ENCODE measurements at places on chromosomes 3 and 15.
A peak's percentile ranks its signal among the peaks of the same experiment; 100 is the strongest.

GRCh38 chr15:62165793-62166375, 799 bp upstream of the C2CD4B start:
- no peak for DNase-seq

- DNase-seq, result peak; percentile 70
Measured at GRCh38 chr3:194395778-194396538, 3.1 kb downstream of the GP5 start.

- peak; percentile 79 for DNase-seq
Measured at GRCh38 chr3:44198284-44199269, 43.1 kb upstream of the TOPAZ1 start.

DNA sequence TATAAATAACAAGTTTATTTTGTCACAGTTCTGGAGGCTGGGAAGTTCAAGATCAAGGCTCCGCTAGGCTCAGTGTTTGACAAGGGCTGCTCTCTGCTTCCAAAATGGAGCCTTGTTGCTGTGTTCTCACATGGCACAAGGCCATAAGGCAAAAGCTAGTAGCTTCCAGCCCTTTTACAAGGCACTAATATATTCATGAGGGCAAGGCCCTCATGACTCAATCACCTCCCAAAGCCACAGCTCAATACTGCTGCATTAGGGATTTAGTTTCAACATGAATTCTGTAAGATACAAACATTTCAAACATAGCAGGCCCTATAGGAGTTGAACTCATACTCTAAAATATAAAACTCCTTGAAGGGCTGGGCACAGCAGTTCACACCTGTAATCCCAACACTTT, 30.2 kb downstream of the ZBTB11 start:
- no peak for DNase-seq

- DNase-seq, result no peak
Measured at GRCh38 chr3:176208915-176209314, 988.4 kb downstream of the TBL1XR1 start.

DNA sequence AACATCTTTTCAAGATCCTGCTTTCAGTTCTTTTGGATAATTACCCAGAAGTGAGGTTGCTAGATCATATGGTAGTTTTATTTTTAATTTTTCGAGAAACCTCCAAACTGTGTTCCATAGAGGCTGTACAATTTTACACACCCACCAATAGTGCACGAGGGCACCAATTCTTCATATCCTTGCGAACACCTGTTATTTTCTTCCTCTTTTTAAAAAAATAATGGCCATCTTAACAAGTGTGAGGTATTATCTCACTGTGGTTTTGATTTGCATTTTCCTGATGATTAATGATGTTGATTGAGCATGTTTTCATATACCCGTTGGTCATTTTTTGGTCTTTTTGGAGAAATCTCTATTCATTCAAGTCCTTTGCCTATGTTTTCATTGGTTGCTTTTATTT, 17.6 kb upstream of the CEP152 start:
- no peak for DNase-seq

DNA sequence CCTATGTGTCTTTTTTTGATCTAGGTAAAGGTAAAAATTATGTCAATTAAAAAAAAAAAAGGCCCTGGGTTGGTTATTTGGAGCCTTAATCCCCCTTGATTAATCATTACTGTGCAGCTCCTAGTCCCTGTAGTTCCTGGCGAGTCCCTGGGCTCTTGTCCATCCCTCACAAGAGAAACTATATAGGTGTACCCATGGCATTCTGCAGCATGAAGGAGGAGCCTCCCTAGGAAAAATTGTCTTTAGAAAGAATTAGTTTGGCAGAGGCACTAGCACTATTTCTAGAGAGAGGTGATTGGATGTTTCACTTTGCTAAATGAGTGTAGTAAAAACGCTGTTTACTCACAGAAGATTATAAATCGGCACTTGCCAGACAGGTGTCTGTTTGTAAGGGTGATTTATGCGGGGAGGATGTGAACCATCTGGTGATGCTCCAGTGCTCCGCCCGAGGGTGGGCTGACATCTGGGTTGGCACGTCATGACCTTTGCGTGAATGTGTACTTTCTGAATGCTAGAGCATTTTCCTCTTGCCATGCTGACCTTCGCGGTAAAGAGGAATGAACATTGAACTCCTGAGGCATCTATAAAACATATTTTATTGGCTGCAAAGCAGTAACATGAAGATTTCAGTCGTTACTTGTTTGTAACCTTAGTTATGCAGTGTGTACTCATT, 12.6 kb downstream of the PLCL2 start:
- DNase-seq, result peak; percentile 51

DNA sequence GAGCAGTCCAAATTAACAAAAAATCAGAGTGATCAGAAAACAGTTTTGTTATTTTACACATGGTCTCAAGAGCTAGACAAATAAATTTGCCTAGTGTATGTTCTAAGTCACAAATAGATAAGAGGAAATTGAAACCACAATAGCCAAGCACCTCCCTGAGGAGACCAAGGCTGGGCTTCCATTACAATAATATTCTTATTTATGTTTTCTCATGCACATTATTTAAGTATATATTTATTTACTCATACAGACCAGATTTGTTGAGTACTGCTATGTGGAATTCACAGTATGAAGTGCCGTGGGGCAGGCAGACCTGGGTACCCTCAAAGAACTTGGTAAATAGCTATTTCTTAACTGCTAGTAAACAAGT, 242.3 kb upstream of the ICE2 start:
- DNase-seq, result no peak

DNA sequence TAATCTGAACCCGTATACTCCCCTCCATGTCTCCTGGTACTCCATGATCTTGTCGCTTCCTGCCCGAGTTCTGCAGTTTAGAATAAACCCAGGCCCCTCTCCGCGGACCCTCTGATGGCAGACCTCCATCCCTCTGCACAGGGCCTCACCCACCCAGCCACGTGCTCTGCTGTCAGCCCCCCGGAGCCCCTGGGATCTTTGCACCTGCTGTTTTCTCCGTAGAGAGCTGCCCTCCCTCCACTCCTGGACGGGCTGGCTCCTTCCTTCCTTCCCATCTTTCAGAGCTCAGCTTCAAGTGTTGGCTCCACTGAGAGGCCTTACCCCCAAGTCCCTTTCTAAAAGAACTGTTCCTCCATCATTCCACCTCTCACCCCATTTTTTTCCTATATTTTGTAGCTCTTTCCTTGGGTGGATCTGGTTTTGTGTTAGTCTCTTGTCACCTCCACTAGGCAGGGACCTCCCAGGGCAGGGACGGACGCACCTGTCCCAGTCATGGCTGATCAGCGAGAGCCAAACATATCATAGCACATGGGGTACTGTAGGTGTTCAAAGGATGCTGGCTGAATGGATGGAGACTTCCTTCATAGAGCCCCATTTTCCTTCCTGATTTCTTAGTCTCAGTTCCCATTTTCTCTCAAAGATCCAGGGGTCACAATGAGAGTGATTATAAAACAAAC, 106.6 kb downstream of the VGLL4 start:
- no peak for DNase-seq

- DNase-seq, result no peak
Measured at GRCh38 chr3:172914854-172915253, 164.3 kb downstream of the ECT2 start.

DNA sequence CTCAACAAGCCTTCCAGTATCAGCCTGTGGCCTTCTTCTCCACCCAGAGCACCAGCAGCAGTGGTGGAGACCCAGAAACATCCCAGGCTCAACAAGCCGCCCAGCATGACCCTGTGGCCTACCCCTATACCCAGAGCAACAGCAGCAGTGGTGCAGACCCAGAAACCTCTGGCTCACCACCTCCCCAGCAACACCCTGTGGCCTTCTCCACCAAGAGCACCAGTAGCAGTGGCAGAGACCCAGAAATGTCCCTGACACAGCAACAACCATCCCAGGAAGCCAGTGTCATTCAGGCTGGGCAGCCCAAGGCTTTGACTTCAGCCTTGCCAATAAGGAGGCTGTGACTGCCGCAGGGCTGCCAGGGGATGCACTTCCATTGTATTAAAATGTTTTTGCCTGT, 16.3 kb upstream of the EMC3 start:
- no peak for DNase-seq

GRCh38 chr3:114035896-114036295, 20.4 kb downstream of the CCDC191 start:
- DNase-seq, result no peak

GRCh38 chr3:48459773-48460516, 13.4 kb downstream of the ATRIP start:
- DNase-seq, result no peak

DNA sequence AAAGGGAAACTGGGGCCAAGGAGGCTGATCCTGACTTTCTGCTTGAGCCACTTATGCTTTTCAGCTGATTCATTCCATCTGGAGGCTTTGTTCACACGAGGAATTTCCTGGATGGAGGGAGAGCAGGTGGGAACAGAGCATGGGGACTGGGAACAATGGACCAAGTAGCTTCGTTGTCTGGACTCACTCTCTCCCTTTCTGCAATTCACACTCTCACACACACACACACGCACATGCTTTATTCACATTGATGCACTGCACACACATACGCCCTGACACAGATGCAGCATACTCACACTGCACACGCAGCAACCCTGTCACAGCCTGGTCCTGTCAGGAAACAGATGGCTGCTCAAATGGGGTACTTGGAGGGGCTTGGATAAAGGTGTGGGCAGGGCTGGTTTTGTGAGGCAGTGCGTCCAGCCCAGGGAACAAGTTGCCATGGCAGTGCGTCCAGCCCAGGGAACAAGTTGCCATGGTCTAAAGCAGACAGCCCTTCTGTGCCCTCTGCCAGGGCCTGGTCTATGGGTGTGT, 19.8 kb upstream of the CHCHD6 start:
- DNase-seq, result no peak

DNA sequence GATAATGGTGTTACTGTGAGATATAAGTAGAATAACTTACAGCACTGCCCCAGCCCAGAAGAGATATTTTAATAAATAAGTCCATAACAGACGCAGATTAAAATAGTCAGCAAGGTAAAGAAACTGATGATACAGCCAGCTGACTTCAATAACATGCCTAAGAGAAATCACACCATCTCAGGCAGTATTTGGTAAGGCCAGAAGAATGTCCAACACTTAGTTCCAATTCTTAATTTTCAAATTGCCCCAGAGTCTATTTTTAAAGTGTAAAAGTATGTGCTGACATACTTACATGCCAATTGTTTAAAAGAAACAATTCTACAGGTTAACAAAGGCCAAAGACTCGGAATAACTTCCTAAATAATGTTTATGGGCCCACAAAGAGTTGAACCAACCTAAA, 1.6 kb downstream of the GNB4 start:
- no peak for DNase-seq

DNA sequence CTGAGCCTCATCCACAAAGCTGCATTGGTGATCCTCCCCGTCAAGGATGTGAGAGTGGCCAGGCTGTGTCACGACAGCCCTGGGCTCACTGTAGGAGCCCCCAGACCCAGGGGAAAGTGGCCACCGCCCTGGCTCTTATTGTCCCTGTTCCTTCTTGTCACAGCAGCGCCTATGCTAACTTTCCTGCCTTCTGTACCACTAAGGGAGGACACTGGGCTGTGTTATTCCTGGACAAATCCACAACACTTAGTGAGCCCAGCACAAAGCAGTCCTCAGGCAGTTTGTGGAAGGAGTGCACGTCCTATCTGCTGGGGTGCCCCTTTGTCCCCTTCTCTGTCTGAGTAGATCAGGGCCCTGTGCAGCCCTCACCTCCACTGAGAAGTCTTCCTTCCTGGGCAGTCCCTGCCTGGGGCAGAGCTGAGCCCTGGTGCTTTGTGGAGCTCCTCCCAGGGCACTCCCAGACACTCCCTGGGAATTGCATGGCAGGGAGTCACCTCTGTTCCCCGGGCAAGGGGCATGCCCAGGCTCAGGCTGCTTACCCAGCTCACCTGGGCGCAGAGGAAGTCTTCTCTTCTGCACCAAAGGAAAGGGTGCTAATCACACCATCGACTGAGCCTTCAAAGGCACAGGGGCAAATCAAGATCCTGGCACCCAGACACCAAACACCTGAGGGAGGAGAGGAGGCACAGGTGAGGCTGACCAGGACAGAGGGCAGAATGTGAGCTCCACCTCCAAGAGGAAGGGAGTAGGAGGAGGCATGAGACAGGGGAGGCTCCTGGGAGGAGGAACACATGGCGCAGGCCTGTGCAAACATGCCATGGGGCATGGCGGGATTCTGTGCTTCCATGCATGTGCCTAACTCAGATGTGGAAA, 138.7 kb downstream of the KLF13 start:
- DNase-seq, result no peak

GRCh38 chr15:81758818-81759284, 287.0 kb downstream of the MEX3B start:
- DNase-seq, result no peak

- peak; percentile 93 for DNase-seq
Measured at GRCh38 chr15:88467073-88467934, at the start of the genes MRPL46 and MRPS11. MRPL46 (minus strand) TSS chr15:88467388; CDS start chr15:88467377, 11 bp downstream. MRPS11 (plus strand) TSS chr15:88467708; CDS start chr15:88467718, 10 bp downstream.

- DNase-seq, result no peak
Measured at GRCh38 chr15:64051407-64052259, 5.3 kb upstream of the DAPK2 start.

- DNase-seq, result no peak
Measured at GRCh38 chr3:24060055-24060454, 115.0 kb downstream of the NR1D2 start.

GRCh38 chr3:29152379-29152778, 128.5 kb upstream of the RBMS3 start:
- no peak for DNase-seq

DNA sequence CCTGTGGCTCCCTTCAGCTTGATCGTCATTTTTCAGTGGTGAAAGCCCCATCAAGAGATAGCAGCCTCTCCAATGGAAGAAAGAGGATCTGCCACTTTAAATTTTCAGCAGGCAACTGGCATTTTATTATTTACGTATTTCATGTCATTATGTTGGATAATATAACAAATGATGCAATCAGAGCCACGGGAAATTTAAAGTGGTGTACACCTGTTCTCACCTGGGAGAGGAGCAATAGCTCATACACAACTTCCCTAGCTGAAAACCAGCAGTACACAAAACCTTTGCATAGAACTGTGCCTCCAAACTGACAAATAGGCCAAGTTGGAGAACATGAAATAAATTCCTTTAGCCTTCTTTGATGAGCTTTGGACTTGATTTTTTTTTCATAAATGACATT, 136.9 kb downstream of the SATB1 start:
- DNase-seq, result no peak

DNA sequence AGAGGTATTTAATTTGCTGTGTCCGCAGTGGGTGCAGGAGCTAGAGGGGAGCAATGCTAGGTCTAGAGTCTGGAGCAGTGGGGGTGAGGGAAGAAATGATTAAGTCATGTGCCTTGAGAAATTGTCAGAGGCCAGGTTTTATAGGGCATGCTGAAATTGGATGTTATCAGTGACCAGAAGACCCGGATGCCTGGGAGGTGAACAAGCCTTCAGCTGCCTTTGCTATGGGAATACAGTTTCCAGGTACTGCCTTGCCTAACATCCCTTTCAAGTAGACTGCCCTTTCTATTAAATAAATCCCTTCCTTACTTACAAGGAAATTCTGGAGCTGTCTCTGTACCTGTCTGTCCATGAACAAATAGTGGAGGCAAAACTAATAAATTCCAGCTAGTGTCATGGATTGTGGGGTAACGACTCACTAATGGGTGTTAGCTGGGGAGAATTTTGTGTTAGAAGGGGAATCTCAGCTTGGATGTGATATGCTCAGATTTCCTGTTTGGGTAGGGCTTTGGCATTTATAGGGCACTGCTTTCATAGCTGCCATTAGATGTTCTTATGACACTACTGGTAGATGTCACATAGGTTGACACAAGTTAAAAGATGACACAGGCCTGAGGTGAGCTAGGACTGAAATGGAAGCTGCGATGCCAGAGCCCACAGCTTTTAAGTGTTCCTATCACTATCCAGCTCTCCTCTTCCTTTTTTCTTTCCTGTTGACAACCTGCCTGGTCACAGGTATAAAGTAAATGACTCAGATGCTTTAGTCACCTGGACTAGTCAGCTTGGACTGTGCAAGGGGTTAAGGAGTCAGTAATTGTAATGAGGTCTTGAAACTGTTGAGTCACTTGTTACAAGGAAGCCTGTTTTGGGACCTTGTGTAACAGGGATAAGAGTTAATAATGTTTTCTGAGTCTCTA, 21.3 kb downstream of the CHD2 start:
- no peak for DNase-seq

Measured in activated CD4-positive, alpha-beta T cell treated with anti-CD3 and anti-CD28 coated beads for 48 hours (primary cell).